ENCODE measurements at places on chromosomes 12 and 14. TPM values are rescaled to one million over a fixed set of nuclear protein-coding genes. Genes with fewer than 3 reads are reported as not detected.

DNA sequence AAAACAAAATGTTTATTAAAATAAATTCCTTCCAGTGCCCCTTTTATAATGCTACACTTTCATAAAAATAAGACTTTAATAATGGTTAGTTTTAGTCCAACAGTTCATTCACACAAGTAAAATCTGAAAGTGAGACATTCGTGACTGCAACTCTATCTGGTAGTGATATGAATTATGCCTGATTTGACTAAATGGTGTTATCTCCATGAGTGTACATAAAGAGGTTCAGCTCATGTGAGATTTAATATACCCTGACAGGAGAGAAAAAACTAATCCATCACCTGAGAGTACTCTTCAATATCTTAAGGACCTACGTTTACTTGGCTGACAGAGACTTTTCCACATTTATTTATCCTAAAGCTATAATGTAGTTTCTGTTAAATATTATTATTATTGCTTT is 34.0 kb downstream of the ERO1A start:
- H3K27ac ChIP-seq, result no peak overlapping the region
- no peak overlapping the region for H3K4me3 ChIP-seq
- no peaks in the 10 kb centered on the region for H3K27me3 ChIP-seq
- DNase-seq, result no peak
- H3K36me3 ChIP-seq, result peaks cover 34% of the 10 kb centered on the region
- H3K4me1 ChIP-seq, result no peaks in the 10 kb centered on the region

DNA sequence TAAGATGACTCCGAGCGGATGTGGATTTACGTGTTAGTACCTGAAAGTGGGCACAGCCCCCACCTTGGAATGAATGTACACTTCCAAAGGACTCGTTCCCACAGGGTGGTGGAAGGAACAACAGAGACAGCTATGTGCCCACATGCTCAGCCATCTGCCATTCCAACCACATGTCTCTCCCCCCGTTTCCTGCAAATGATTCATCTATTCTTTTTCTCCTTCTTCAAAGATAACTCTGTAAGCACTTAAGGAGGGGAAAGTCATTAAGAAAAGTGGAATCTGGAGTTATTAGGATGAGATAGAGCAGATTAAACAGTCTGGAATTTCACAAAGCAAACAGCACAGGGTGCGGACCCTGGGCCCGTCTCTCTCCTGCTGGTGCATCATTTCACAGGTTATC is 18.5 kb upstream of the DUSP6 start:
- H3K4me3 ChIP-seq, result no peak overlapping the region
- peaks cover 58% of the 10 kb centered on the region for H3K4me1 ChIP-seq
- no peak for DNase-seq
- no peaks in the 10 kb centered on the region for H3K27me3 ChIP-seq
- H3K27ac ChIP-seq, result no peak overlapping the region

DNA sequence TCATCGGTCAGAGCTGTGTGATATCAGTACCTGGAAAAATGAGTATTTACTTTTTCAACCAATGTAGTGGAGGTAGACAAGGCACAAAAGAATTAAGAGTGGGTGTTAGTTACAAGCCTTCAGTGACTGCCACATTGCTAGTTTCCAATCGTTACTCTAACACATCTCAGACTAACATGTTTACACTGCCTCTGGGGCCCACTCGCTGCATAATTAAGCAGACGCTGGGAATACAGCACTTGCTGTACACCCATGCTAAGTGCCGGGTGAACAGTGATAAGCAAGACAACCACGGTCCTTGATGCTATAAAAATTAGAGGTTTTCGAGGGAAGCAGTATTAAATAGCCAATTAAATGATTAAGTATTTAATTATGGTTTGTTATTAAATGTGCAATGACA is 1147.6 kb downstream of the AACS start:
- H3K27ac ChIP-seq, result no peak overlapping the region
- no peaks in the 10 kb centered on the region for H3K36me3 ChIP-seq
- no peak overlapping the region for H3K4me3 ChIP-seq
- H3K4me1 ChIP-seq, result no peaks in the 10 kb centered on the region

DNA sequence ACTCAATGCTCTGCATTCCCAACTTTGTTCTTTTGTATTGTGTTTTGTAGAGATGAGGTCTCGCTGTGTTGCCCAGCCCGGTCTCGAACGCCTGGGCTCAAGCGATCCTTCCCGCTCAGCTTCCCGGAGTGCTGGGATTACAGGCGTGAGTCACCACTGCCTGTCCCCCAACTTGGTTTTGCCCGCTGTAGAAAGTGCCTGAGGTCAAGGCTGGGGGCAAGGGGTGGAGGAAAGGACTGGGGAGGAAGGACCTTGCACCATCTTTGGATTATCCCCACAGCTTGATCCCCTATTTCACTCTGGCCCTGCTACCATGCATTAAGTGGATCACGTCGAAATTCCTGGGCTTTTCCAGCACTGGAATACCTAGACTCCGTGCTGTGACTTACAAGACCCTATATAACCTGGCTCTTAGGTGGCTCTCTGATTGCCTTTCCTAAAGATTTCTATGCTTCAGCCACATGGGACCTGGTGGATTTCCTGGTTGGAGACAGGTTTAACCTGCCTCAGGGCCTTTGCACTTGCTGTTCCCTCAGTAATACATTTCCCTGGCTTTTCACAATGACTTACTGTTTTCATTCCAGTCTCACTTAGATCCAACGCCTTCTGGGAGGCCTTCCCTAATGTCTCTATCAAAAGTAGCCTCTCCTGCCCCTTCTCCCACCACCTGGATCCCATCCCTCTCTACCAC is 608 bp upstream of the PIANP start:
- H3K27ac ChIP-seq, result no peak overlapping the region
- H3K36me3 ChIP-seq, result no peaks in the 10 kb centered on the region
- H3K27me3 ChIP-seq, result peaks cover 4% of the 10 kb centered on the region
- H3K4me3 ChIP-seq, result peak overlapping the region; percentile 52

- no peak for DNase-seq
- peaks cover 12% of the 10 kb centered on the region for H3K36me3 ChIP-seq
- H3K27ac ChIP-seq, result no peak overlapping the region
- H3K4me3 ChIP-seq, result no peak overlapping the region
- H3K4me1 ChIP-seq, result peaks cover 27% of the 10 kb centered on the region
Measured at GRCh38 chr12:14422516-14423230, 57.2 kb downstream of the ATF7IP start.

GRCh38 chr14:98819132-98819866 is 452.7 kb downstream of the BCL11B start:
- no peak for DNase-seq
- H3K4me3 ChIP-seq, result no peak overlapping the region
- H3K27me3 ChIP-seq, result no peaks in the 10 kb centered on the region

DNA sequence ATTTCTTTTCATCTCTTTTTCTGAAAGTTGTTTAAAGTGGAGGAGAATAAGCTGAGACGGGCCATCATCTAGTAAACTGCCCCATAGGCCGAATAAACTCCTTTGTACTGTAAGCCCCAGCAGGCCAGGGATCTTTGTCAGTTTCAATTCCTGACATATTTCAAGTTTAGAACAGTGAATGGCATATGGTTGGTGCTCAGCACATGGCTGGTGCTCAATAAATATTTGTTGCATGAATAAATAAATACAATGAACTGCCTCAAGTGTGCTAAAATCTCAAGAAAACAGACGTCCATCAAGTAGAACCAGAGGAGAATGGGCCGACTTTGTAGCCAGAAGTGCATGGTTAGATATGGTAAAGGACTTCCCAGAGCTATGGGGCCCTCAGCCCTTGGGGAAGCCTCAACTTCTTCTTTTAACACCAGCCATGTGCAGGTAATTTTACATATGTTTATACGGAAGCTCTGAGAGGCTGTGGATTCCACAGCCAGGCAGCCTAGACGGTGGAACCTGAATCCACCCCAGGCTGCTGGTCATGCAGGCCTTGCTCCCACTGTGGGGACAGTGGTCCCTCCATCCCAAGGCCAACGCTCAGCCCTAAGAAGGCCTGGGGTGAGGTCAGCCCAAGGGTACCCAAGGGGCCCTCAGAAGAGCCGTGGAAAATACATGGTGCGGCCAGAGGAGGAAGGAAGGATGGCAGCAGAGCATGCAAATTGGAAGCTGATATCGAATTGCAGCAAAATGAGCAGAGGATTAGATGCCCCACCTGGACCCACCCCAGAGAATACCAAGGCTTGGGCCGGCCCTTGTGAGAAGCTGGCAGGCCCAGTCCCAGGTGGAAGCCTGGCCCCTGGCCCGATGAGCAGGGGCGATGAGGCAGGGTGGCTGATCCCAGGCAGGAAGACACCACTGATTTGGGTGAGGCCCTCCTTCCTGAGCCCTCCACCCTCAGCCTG is 8.7 kb upstream of the AQP2 start:
- no peak overlapping the region for H3K27ac ChIP-seq
- peaks cover 10% of the 10 kb centered on the region for H3K4me1 ChIP-seq
- DNase-seq, result no peak
- H3K36me3 ChIP-seq, result no peaks in the 10 kb centered on the region

The RAPGEF3 gene
- 21.4 TPM for total RNA-seq

The PAPLN gene
- total RNA-seq, result 43.5 TPM

The ABCB9 gene
- 6.2 TPM for total RNA-seq

The JAG2 gene
- total RNA-seq, result 16.6 TPM

The ACOT4 gene
- total RNA-seq, result 0.57 TPM
